ENCODE measurements at places on chromosomes 5 and 9.

DNA sequence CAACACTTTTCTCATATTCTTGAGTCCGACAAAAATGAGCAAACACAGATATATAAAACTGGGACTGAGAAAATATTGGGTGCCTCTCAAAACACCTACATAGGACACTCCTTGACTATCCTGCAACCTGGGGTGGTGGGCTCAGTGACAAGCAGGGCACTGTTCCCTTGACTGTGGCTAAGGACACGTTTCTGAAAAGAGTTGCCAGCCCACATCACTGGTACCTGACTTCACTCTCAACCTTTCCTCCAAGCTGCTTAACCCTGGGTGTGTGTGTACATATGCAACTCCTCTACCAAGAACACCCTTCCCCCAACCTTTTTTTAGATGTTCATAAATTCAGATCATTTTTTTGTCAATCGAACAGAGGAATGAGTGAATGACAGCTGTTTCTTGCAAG is 148.7 kb downstream of the ACTL7B start:
- DNase-seq: no peak

DNA sequence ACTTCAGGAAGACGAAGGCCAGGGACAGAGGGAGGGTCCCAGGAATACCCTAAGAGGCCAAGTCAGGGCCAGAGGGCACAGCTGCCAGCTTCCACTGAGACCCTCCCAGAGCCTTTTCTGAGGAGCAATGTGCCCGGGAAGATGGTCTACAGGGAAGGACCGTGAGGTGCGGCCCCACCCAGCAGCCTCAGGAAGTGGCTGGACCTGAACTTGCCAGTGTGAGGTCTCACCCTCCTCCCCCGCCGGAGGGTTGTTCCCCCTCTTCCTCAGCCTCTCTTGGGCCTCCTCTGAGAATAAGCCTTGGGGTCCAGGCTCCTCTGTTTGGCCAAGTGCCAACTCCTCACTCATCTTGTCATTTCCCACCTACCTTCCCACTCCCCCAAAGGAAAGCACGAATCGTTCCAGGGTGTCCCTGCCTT is 13.4 kb upstream of the SLC25A51 start:
- no peak for DNase-seq

DNA sequence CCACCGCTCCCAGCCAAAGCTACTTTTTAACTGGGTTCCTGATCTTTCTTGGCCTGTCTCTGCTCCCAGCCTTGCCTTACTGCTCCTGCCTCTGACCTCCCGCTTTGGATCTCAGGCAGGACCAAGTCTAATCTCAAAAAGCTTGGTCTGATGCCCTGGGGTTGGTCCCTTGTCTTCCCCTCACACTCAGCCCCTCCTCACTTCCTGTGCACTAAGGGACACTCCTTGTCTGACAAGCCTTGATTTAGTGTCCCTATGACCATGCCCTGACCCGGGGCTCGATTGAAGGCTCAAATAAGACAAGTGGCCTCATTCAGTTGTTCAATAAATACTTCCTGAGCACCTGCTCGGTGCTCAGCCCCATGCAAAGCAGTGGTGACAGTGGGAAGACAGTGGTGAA is 3.7 kb upstream of the GTF3C5 start:
- no peak for DNase-seq

DNA sequence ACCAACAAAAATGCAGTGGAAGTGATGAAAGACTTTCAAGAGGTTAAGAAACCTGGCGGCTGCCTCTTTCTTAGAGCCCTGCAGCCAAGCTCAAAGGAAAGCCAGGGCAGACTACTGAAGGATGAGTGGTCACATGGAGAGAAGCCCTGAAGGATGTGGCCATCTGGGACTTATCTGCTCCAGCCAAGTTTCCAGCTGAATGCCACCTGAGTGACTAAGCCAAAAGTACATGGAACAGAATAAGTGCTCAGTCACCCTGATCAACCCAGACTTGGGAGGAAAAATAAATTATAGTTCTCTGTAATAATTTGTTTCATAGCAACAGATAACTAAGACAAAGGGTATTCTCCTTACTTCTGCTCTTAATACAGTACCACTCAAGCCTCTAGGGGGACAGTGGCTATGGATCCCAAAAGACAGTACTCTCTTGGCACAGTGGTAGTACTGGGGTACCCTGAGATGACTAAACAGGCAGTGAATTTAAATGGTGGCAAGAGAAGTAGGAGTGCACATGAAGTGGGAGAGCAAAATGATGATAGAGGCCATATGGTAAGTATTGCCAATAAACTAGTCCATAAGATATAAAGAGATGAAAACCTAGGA is 182.3 kb downstream of the ELAVL2 start:
- DNase-seq: no peak

- no peak for DNase-seq
These were observed 17.0 kb upstream of the F2RL1 start for GRCh38 chr5:76801803-76802195.

- no peak for DNase-seq
These were observed 79.4 kb downstream of the AMBP start for GRCh38 chr9:113998525-113999255.

GRCh38 chr9:7342229-7342628 is 457.3 kb downstream of the DMAC1 start:
- peak; percentile 42 for DNase-seq

DNA sequence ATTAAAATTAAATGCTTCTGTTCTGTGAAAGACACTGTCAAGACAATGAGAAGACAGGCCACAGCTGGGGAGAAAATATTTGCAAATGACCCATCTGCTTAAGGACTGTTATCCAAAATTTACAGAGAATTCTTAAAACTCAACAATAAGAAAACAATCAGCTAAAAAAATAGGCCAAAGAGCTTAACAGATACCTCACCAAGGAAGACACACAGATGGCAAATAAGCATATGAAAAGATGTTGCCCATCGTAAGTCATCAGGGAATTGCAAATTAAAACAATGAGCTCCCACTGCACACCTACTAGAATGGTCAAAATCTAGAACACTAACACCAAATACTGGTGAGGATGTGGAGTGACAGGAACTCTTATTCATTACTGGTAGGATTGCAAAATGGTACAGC is 10.3 kb downstream of the WNK2 start:
- no peak for DNase-seq

- DNase-seq: no peak
These were observed 26.9 kb upstream of the NPR3 start for GRCh38 chr5:32684260-32684659.

DNA sequence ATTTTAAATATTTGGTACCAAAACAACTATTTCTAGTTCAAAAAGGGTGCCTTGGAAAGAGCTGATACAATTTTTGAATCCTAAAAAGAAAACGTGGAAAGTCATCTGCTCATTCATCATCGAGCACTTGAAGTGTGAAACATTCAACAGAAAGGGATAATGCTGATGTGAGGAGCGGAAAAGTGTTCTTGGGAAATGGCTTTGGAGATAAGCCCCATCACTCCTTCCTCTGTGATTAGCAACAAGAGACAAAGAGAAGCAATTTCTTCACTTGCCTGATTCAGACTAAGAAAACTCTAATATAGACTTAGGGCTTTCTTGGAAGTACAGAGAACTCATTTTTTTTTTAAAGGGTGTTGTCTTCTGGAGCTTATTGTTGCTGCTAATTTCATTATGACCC is 74.9 kb downstream of the C9orf152 start:
- no peak for DNase-seq

- DNase-seq: no peak
These were observed 107.6 kb downstream of the GRIA1 start for GRCh38 chr5:153598099-153598498.

- DNase-seq: peak; percentile 5
These were observed 219.6 kb downstream of the CTNND2 start for GRCh38 chr5:11684607-11685006.

DNA sequence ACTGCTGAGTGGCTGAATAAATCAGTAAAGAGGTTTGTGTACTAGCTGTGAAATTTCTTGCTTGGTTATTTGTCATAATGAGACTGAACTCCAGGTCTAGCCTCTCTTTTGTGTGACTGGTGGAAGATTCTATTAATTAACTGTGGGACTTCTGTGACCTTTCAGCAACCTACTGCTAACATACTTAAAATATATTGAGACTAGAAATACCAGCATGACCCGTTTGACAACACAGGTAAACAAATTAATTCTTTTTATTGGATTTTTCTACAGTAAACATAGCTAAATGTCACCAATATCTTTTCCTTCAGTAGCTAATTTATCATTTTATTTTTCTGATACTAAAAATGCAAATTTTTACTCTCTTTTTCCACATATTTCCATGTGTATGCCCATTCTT is 390.4 kb upstream of the KCNN2 start:
- DNase-seq: no peak

DNA sequence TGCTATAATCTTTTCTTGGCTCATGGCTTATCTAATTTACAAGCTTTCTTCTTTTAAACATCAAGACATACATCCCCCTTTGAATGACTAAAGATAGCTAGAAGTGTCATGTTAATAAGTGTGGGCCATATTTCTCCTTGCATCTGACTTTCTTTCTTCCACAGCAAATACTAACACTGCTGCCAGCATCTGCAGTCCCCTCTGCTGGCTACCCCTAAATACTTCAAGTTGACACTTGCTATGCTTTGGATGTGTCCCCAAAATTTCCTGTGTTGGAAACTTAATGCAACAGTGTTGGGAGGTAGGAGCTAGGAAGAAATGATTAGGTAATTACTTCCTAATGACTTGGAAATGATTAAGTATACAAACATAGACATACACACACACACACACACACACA is 459.0 kb upstream of the ST8SIA4 start:
- no peak for DNase-seq

GRCh38 chr5:141343242-141343952 is at the start of gene PCDHGA3:
Gene PCDHGA3, plus strand, starts transcription at chr5:141343829. Its CDS starts 205 bp downstream, at chr5:141344034.
- DNase-seq: no peak

DNA sequence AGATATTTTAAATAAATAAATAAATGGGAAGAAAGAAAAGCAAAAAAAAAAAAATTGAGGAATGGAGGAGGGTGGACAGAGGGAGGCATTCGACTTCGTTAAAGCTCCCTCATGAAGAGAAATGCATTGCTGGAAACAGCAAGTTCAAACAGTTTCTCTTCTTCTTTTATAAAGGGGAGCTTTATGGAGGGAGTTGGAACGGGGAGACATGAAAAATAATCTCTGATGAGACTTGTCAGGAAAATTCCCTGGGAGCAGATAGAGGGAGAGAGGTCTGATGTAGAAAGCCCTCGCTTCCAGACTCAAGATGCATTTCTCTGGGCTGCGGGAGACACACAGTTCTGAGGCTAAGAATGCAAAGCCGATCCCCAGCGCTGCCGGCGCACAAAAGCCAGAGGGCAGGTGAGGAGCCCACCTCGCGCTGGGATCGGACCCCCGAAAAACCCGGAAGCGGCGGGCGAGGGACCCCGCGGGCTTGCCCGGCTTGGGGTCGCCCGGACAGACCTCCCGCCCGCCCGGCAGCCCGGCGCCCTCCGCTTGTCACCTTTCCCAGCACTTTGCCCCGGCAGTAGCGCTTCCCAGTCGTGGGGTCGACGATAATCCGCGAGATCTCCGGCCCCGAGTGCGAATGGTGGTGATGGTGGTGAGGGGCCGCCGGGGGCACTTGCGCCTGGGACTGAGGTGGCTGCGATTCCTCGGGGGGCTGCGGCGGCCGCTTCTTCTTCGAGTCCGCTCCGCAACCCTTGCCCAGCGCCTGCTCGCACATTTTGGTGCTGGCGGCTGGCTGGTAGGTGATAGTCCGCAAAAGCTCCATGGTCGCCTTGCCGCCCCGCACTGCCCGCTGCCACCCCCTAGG is 512 bp downstream of the PLK2 start:
- peak; percentile 5 for DNase-seq

DNA sequence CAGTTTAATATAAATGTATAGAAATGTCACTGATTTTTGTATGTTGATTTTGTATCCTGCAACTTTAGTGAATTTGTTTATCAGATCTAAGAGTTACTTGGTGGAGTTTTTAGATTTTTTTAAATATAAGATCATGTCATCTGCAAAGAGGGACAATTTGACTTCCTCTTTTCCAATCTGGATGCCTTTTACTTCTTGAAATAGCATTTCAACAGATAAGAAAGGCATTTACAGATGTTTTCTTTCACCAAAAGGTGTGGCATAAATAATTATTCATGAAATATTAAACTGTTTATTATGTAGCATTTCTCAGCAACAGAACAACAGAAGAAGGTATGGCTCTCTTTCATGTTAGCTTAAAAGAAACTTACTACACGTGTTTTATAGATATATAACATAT is 34.9 kb upstream of the NIPBL start:
- DNase-seq: no peak

- no peak for DNase-seq
These were observed 82.7 kb upstream of the SPOCK1 start for GRCh38 chr5:137581776-137582175.

GRCh38 chr5:15645381-15646160 is 145.6 kb downstream of the FBXL7 start:
- no peak for DNase-seq

DNA sequence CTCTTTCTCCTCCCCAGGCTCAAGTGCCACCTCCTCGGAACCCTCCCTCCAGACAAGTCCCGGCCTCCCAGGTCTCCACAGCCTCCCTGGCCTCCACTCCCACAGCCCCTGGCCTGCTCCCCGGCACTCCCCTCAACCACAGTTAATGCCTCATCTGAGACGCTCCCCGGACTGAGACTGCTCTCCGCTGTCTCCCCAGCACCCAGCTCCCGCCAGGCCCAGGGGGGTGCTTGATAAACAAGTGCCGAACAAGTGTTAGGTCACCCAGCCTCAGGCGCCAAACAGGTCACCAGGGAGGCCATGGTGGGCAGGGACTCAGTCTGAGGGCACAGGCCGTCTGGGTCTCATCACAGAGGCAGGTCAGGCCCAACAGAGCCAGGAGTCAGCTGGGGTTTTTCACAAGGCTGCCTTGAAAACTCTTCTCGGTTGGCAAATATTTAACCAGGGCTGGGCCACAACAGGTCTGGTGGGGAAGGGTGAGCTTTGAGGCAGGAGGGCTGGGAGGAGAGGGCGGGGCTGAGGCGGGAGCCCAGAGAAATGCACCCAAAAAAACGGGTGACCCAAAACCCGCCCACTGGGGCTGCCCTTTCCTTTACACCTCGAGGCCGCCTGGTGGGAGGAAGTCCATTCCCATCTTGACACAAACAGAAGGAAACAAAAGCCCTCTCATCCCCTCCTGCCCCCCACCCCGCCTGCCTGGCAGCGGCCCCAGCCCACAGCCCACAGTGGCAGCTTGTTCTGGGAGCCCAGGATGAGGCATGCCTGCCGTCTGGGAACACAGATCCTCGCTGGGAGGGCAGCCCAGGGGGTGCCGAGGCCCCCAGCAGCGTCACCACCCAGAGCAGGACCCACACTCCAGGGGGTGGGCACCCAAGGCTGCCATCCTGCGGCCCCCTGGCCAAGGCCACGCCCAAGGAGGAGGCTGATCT is 66.6 kb upstream of the STXBP1 start:
- DNase-seq: peak; percentile 27

DNA sequence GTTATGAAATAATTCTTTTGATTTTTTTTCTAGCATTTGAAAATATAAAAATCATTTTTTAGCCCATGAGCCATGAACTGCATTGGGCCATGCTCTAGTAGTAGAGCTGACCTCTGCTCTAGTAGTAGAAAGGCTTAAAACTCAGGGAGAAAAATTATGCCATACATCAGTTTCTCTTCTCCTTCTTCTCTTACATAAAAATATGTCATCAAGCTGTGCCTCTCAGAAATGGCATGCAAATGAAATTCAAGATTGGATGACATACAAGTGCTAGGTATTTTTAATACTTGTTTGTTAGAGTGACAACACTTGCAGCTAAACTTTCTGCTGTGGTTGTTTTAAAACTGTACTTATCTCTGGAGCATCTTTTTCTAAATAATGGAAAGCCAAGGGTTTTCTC is 42.1 kb upstream of the TMOD1 start:
- no peak for DNase-seq
